ENCODE measurements at places on chromosomes 5 and 9. TPM values are rescaled to one million over a fixed set of nuclear protein-coding genes. Genes with fewer than 3 reads are reported as not detected.

The ADGRV1 gene
- total RNA-seq = not detected

DNA sequence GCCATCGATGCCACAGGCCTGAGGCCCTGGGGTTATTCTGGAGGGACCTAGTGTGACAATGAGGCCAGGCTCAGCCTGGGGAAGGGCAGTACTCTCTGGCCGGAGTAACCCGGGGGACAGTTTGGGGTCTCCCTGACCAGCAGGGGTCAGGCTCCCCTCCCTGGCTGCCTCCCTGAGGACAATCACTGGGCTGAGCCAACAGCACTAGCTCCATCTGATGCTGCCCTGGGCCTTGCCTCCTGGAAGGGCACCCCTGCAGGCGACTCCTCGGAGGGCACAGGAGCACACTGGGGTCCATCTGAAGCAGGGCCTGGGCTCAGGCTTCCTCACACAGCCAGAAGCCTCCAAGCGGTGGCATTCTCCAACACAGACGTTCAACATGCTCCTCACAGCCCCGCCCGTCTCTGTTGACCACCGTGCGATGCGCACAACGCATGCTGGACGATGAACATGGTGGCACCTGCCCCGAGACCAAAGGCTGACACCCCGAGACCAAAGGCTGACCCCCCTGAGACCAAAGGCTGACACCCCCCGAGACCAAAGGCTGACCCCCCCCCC, 68.3 kb downstream of the ADAMTS2 start:
- DNase-seq = peak; percentile 51

The HRCT1 gene
- total RNA-seq = 2.3 TPM

DNA sequence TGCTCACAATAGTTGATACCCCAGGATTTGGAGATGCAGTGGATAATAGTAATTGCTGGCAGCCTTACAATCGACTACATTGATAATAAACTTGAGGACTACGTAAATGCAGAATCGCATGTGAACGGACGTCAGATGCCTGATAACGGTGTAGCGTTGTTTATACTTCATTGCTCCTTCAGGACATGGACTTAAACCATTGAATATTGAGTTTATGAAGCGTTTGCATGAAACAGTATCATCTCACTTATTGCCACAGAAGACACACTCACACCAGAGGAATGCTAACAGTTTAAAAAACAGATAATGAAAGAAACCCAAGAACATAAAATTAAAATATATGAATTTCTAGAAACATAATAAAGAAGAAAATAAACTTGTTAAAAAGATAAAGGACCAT, 101.6 kb downstream of the GABBR2 start:
- DNase-seq = no peak
